ENCODE measurements at places on chromosomes 5 and 9.

DNA sequence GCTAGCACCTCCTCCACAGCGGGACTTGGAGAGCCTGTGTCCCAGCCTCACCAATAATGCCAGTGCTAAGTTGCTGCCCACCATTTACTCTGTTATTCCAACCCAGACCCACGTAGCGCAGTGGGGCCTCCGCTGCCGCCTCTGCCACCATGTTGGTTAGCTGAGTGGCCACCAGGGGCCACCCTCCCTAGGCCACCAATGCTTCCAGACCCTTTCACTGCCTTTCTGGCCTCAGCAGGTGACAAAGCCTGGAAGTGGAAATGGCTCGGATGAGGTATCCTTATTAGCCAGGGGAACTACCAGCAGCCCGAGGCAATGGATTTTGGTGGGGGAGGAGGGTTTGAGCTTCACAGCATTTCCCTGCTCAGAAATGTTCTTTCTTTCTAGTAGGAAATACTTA lies 110.1 kb downstream of the OSTF1 start:
- DNase-seq = no peak

DNA sequence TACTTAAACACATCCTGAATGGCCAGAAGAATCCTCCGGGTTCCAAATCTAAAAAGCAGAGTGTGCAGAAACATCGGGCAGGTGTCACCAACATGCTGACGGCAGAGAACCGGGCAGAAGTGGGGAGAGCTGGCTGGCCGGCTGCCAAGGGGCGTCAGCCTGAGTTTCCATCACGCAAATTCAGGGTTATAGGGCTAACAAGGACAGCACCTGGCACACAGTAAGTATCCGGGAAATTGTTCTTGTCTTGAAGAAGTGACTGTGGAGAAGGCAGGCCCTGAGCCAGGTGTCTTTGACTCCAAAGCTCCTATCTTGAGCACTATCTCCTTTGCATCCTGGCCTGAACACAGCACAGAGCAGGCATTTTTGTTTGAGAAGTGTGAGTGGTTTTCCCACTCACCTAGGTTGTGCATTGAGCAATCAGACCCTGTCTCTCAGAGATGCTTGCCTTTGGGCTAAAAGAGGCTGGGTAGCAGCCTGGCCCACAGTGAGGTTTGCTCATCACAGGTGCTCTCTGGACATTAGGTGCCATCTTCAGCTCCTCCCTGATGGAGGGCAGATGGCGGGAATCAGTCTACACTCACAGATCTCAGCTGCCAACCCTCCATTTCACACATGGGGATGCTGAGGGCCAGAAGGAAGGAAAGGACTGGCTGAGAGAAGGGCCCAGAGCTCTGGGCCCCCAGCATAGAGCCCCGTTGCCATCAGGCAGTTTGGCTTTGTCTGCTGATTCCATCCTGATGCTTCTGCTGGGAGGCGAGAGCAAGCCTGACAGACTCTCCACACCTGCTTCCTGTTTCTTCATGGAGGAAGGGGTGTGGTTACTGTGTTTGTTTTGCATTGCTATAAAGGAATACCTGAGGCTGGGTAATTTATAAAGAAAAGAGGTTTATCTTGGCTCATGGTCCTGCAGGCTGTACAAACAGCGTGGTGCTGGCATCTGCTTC lies 52.8 kb downstream of the WHRN start:
- no peak for DNase-seq

DNA sequence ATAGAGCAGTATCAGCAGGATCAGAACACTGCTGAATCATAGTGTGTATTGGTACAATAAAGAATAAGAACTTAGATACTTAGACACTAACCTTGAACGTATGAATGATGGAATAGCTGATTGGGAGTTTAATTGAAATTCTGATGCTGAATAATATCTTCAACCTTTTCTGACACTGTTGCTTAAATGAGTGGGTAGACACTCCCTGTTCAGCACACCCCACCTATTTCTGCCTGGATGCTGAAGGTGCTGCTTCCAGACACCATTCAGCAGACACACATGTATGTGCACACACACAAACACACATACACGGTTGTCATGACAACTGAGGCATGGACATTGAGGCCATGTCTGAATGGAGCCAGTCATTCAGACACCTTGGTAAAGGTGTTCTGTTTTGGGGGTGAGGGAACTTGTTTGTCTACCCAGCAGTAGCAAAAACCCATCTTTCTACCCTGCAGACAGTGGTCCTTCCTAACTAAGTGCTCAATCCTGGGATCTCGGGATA lies 54.3 kb downstream of the TMEM215 start:
- no peak for DNase-seq

DNA sequence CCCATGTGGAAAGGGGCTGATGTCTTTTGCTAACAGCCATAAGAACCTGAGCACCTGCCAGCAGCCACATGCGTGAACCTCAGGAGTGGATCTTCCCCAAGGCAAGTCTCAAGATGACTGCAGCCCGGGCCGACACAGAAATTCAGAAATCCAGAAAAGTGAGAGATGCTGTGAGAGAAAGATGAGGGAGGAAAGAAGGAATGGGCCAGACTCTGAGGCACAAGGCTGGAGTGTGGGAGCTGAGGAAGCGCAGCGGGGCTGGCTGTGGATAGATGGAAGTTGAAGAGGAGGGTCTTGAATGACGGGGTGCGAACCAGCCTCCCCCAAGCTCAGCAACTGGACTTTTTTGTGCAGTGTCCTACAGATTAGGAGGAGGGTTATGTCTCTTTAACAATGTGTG lies 337.8 kb downstream of the GADD45G start:
- no peak for DNase-seq

- DNase-seq = no peak
Observed at GRCh38 chr5:167064198-167064776, 1227.2 kb upstream of the WWC1 start.

DNA sequence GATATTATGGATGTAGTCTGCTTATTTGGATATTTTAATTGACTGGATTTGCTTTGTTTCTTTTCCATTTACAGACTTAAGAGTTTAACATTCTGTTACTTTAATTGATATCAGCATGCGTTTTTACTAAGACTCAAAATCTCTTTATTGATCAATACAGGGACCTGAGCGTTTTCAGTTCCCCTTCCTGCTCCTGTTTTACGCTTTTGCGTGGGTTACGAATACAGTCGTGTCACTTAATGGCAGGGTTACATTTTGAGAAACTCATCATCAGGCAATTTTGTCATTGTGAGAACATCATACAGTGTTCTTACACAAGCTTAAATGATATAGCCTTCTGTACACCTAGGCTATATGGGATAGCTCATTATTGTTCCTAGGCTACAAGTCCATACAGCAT lies 65.2 kb downstream of the PBX3 start:
- no peak for DNase-seq

GRCh38 chr9:137428841-137429545 lies 5.8 kb downstream of the NOXA1 start:
- no peak for DNase-seq

- peak; percentile 64 for DNase-seq
Observed at GRCh38 chr9:5364294-5365024, 24.8 kb upstream of the RLN1 start.

DNA sequence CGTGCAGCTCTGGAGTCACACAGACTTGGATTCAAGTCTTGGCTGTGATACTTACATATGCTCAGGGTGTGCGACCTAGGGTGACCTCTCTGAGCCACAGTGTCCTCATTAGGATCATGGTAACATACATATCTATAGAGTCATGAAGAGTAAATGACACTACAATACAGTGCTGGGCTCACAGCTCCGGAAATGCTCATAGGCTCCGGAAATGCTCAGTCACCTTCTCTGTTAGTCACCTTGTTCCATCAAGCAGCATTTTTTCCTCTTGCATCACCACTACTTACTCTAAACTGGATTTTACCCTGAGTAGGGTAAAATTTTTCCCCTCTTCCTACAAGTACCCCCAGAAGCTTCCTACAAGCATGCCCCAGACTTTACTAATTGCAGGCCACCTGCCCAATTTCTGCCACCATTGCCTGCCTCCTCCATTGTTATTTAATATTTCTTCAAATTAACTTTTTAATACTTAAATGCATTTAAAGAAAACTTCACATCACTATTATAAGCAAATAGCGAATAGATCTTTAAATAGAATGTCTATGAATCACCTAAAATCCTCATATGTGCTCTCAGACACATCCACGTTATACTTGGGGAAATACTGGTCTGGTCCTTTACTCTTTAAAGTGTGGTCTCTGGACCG lies 147.6 kb upstream of the SPRY4 start:
- no peak for DNase-seq

- DNase-seq = peak; percentile 77
Observed at GRCh38 chr9:33130961-33131789, 36.0 kb downstream of the B4GALT1 start.

DNA sequence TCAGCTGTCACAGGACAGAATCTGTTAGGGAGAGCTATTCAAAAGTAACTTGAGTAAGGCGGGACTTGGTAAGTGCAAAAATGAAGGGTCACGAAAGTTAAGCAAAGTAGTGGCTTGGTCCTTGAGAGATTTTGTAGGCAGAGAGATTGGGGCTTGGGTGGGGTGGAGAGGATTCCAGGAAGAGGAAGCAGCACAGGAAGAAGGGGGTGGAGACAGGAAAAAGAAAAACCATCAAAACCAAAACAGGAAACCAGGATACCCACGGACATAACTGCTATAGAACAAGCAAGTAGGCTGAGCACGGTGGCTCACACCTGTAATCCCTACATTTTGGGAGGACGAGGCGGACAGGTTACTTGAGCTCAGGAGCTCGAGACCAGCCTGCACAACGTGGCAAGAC lies 3.7 kb downstream of the ROPN1L start:
- DNase-seq = no peak

- DNase-seq = no peak
Observed at GRCh38 chr5:400282-401145, 42.5 kb upstream of the EXOC3 start.

DNA sequence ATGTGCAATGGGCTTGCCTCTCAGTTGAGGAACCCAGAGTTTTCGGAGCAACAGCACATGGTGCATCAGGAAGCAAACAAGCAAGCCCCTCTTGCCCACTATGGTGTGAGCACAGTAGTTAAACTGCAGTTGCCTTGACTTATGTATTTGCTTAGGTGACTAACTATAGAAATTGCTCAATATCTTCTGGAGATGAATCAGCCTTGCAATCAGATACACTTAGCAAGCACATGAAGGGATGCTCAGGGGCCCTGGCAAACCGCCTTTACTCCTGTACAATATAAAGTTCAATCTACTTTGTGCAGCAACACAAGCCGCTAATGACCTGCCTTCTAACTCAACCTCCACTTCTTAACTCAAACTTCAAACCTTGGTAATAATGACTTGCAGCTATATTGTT lies 581.7 kb upstream of the RIOK2 start:
- no peak for DNase-seq

DNA sequence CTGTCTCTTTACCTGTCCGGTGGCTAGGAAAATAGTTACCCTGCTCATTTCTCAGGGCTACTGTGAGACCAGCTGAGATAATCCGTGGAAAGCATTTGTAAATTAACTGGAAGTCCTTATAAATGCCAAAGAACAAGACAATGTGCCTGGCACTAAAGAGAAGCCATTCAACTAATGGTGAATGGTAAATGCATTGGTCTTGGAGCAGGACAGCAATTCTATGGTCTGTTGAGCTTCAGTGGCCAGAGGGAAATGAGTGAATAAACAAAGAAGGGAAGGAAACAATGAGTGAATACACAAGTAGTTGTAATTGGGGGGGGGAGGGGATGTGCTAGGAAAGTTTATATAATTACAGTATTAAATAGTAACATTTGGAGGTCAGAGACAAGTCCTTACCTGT lies 353.6 kb downstream of the SEMA5A start:
- DNase-seq = no peak

GRCh38 chr5:66959653-66960052 lies 236.9 kb downstream of the CD180 start:
- no peak for DNase-seq
